Stimulated activated CD8-positive, alpha-beta memory T cell treated with anti-CD3 and anti-CD28 coated beads, Interleukin-4, amount 100 ng/mL, for 1 hour (primary cell): ENCODE measurements at places on chromosomes 3 and 15.

DNA sequence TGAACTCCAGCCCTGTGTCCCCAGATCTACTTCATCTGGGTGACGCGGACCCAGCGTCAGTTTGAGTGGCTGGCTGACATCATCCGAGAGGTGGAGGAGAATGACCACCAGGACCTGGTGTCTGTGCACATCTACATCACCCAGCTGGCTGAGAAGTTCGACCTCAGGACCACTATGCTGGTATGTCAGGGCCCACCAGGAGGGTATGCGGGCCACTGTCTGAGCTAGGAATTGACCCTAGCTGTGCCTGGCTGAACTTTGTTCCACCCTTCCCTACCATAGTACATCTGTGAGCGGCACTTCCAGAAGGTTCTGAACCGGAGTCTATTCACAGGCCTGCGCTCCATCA lies 24.3 kb downstream of the SHF start:
- DNase-seq = no peak

DNA sequence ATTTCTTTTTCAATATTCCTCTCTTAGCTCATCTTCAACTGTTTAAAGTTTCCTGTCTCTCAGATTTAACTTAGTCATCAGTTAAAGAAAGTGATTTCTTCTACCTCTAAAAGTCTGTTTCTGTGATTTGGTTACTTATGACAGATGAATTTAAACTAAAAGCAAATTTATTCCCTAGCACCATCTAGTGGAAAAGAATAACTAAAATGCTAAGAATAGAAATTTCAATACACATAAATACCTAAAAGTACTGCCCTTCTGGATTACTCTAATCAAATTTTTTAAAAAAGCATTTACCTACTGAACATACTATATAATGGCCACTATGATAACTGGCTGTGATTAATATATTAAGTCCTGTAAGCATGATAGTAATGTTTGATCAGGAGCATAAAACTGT lies 14.0 kb upstream of the ZCWPW2 start:
- DNase-seq = no peak

DNA sequence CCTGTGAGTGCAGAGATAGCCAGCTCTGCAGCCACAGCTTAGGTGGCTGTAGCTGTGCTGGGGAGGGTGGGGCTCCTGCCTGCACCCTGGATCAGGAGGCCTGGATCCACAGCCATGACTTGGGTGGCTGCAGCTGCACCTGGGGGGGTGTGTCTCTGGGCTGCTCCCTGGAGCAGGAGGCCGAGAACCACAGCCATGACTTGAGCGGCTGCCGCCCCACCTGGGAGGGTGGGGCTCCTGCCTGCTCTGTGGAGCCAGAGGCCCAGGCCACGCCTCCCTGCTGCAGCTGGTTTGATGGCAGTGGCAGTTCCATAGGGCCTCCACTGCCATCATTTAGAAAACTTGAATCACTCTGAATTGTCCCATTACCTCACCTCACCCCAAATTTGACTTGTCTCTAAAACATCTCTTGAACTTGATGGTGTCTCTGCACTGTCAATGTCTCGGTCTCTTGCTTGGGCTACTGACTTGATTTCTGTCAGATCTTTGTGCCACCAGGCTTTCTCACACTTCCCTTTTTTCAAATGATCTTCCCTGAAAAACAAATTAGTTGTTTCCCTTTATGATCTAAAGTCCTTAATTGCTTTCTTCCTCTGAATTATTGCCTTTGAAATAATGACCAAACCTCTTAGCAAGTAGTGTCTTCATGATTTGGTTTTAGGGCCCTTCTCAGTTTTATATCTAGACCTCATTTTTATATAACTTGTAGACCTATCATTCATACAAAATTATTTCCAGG lies 313.2 kb upstream of the MME start:
- DNase-seq = no peak

DNA sequence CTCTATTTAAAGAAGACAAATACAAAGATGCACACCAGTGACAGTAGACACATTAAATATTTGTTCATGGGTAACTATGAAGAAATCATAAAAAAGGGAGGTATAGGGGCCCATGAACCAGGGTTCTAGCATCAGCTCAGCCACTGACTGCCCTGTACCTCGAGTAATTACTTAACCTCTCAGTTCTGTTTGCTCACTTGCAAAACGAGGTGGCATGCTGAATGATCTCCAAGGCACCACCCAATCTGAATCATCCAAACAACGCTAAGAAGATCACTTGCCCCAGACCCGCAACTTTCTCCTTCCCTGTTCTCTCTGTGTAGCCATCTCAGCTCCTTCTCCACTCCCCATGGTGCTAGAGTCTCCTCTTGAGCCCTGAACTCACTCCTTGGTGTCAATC lies 374.7 kb downstream of the VPS13C start:
- no peak for DNase-seq

- DNase-seq = no peak
Observed at GRCh38 chr15:84813931-84814330, 3.2 kb upstream of the ALPK3 start.

- no peak for DNase-seq
Observed at GRCh38 chr3:13115991-13116390, 42.8 kb upstream of the IQSEC1 start.

GRCh38 chr3:48278884-48279559 lies 38.1 kb downstream of the ZNF589 start:
- no peak for DNase-seq

GRCh38 chr15:33675246-33675645 lies 293.1 kb upstream of the CHRM5 start:
- DNase-seq = no peak

GRCh38 chr3:161100994-161101393 lies 4.2 kb downstream of the B3GALNT1 start:
- no peak for DNase-seq

GRCh38 chr3:145798007-145798406 lies 363.0 kb downstream of the PLOD2 start:
- DNase-seq = no peak

GRCh38 chr15:26087881-26088280 lies 224.8 kb upstream of the ATP10A start:
- no peak for DNase-seq

- DNase-seq = no peak
Observed at GRCh38 chr3:69032142-69032541, 18.7 kb upstream of the EOGT start.

GRCh38 chr3:131846296-131846924 lies 188.4 kb downstream of the CPNE4 start:
- DNase-seq = no peak

DNA sequence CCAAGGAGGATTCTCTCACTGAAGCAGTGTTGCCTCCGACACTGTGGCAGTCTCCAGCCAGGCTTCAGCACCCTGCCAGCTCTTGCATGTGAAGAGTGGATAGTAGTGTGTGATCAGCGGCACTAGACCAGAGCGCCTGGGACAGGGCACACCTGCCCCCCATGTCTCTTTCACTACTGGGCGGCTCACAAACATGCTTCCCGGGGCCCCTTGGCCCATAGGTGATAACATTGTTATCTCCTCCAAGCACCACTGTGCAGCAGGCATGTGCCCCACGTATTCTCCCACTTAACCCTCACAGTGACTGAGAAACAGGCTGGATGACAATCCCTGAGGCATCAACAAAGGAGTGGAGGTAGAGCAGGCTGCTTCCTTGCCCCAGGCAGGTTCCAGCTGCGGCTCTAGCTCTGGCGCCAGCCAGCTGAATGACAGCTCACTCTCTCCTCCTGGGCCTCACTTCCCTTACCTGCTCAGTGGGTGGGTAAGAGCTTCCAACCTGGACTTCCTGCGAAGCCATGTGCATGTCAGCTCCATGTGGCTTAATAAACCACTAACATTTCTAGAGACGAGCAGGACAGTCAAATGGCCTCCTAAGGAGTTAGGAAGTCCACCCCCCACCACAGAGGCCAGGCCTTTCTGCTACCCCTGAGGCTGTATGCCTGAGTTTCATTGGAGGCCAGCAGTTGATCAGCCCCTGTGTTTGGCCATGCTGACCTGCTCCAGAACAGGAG lies 37.8 kb downstream of the KLF13 start:
- DNase-seq = no peak

DNA sequence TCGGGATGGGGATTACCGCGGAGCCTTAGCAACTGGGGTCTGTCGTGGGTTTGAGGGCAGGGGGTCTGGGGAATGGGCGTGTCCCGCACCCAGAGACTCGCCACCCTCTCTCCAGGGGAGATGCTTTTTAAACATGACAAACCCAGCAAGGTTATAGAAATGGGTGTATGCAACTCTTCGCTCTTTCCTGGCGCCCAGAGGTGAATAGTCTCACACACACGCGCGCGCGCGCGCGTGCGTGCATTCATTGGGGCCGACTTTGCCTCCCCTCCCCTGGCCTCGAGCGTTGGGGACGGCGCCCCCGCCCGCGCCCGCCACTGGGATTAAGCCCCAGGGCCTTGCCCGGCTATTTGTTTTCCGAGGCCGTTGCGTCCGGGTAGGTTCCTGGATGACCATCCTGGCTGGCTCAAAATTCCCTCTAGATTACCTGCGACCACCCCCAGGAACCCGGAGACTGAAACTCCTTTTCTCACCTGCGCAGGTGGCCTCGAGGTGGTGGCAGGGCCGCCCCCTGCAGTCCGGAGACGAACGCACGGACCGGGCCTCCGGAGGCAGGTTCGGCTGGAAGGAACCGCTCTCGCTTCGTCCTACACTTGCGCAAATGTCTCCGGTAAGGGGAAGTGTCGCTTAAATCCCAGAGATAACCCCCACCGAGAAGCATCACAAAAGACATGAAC lies 777 bp downstream of the GPR160 start:
- no peak for DNase-seq

- DNase-seq = no peak
Observed at GRCh38 chr15:38781196-38781595, 216.6 kb upstream of the RASGRP1 start.

DNA sequence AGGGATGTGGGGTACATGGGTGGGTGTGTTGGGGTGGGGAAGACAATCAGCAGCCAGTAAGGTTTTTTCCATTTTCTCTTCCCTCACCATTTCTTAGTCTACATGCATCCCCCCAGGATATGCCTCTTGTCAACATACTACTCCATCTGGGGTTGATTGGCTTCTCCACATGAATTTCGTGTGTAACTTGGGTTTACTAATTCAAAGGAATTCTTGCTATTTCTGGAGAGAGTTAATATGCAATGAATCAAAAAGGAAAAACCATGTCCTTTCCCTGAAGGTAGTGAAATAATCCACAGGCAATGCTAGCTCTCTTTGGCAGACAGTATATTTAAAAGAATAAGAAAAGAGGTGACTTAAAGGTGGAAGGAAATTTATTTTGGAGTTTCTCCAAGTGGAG lies 198.4 kb downstream of the EBLN2 start:
- DNase-seq = no peak

DNA sequence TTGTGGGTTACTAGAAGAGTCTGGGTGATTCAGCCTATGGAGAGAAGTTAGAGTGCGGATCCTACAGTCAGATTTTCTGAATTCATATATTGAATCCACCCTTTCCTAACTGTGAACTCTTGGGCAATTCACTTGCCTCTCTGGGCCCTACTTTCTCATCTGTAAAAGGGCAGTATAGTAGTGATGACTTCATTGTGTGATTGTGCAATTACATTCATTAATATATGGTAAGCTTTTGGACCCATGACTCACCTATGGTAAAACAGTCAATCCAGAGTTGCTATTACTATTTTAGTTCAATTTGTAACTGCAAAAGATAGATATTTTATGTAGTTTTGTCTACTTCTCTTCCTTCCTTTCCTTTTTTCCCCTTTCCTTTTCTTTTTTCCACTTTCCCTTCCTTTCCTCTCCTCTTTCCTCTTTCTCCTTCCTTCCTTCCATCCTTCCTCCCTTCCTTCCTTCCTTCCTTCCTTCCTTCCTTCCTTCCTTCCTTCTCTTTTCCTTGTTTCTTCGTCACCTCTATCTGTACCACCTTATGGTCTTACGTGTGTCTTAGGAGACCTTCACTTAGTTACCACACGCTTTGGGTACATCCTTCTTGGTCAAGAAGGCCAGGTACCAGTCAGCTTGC lies 37.0 kb downstream of the GMNC start:
- no peak for DNase-seq

- no peak for DNase-seq
Observed at GRCh38 chr3:188365988-188366698, 212.2 kb downstream of the LPP start.

DNA sequence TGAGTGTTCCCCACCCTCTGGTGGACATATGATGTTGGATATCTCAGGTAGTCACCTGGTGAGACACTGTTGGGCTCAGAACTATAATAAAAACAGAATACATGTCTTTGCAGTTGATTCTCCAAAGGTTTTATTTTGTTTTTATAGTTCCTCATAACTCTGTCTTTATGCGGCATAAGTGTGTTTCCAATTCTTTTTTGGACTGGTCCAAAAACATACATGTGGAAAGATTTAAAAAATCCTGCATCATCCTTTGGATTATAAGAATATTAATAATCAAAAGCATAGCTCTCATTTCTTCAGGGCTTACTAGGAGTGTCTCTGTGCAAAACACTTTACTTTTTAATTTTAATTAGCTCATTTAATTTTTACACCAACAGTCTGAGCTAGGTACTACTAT lies 71.0 kb upstream of the ANKRD34C start:
- no peak for DNase-seq

DNA sequence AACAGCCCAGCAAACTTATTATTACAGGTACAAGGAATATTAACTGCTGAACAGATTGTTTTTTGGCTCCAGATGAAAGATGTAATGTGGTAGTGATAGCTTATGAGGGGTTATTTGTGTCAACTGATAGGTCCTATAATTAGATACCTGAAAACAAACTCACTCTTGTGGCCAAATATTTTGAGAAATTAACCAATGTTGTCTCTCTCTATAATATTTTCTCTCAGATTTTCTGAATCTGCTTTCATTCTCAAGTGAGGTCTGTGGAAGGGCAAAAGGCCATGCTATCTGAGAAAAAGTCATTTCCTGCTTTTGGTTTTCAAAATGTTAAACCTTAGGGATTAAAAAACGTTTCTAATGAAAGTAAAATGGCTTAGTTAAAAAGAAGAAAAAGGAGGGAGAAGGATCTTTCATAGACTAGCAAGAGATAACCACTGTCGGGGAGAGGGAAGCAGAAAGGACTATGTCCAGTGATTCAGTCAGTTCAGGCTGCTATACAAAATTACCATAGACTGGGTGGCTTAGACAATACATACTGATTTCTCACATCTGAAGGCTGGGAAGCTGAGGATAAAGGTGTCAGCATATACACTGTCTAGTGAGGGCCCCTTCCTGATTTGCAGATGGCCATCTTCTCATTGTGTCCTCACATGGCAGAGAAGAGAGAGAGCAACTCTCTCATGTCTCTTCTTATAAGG lies 277.5 kb upstream of the P2RY1 start:
- DNase-seq = no peak

- DNase-seq = no peak
Observed at GRCh38 chr3:186538779-186539178, 5.4 kb downstream of the CRYGS start.

- no peak for DNase-seq
Observed at GRCh38 chr3:89889386-89889785, 782.0 kb downstream of the EPHA3 start.

GRCh38 chr3:50850639-50851511 lies 176.1 kb downstream of the DOCK3 start:
- DNase-seq = no peak
